ENCODE measurements at places on chromosomes 5 and 9.

- DNase-seq = no peak
These were observed 23.2 kb upstream of the RNF20 start for GRCh38 chr9:101510459-101510858.

- no peak for DNase-seq
These were observed 19.4 kb downstream of the WNT8A start for GRCh38 chr5:138103319-138103637.

- DNase-seq = no peak
These were observed 79.9 kb upstream of the NEURL1B start for GRCh38 chr5:172561151-172561550.

GRCh38 chr5:126535856-126536545 is 59.0 kb downstream of the ALDH7A1 start:
- no peak for DNase-seq

DNA sequence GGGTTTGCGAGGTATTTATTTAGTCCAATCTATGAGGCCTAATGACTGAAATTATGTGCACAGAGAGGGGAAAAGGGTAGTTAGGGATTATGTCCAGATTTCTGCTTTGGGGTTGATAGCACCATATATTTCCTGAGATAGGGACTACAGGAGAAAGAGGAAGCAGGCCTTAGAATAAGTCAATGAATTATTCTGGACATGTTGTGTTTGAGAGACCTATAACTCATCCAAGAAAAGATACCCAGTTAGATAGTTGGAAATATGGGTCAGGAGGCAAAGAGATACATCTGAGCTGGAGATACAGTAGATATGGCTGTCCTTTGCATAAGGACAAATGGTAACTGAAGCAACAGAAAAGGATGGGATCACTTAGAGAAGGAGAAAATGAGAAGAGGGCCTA is 53.1 kb downstream of the NR3C1 start:
- DNase-seq = no peak

All from CD8-positive, alpha-beta memory T cell (primary cell).